ENCODE measurements at places on chromosomes 13 and 19.
A peak's percentile ranks its signal among the peaks of the same experiment; 100 is the strongest.

GRCh38 chr19:32350471-32350865 is 5.1 kb downstream of the ZNF507 start:
- DNase-seq: no peak

- no peak for DNase-seq
These were observed 158.6 kb downstream of the KATNAL1 start for GRCh38 chr13:30148786-30149185.

DNA sequence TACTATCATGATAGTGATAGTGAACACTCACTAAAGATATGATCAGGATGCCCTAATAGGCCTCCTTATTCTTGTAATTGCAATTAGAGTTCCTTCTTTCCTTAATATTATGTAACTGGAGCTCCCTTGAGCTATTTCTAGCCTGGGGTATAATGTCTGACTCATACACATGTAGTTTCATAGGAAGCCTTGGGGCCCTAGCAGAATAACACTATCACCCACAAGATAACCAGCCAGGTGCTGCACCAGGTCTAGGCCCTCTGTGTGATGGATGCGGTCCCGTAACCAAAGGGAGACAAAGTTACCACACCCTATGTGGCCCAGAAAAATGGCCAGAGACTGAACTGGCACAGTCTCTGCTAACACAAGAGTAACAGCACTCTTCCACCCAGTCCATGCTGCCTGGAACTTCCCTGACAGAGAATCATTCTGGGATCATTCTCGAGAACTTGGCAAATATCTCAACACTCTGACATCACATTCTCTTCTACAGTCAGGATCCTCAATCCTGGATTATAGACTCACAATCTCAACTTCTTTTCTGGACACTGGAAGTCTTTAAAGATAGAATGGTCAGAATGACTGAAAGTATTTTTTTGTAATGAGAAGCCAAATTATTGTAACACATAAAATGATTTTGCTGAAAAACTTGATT is 32.6 kb upstream of the IGFL4 start:
- no peak for DNase-seq

GRCh38 chr13:112451512-112452379 is 75.6 kb downstream of the SPACA7 start:
- DNase-seq: no peak

DNA sequence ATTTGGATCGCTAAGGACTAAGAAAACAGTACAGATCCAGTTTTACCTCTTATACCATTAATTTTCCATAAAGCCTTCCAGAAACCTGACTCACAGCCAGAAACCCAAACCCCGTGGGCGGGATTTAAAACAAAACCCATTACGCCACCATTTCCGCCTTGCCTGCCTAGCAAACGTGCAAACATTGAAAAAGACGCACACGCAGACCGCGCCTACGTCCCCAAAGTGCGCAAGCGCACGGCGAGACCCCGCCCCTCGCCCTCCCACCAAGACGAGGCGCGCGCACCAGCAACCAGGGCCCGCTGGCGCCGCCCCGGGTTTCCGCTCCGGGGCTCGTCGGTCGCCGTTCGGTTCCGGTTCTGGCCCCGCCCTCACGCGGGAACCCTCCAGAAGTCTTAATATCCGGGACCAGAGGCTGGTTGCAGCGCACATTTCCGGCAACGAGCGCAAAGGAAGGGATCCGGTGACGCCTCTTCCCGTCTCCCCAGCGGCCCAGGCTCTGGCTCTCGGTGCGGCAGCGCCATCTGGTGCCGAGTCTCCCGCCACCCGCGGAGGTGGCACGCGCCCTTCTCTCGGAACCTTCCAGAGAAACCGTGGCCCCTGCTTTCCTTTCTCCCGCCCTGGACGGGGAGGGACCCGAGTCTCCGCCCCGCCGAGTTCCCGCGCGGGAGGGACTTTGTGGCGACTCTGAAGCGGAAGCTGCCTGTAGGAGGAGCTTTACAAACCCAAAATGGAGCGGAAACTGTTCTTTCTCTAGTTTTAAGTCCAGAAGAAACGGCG is 256.9 kb upstream of the STARD13 start:
- peak; percentile 59 for DNase-seq

DNA sequence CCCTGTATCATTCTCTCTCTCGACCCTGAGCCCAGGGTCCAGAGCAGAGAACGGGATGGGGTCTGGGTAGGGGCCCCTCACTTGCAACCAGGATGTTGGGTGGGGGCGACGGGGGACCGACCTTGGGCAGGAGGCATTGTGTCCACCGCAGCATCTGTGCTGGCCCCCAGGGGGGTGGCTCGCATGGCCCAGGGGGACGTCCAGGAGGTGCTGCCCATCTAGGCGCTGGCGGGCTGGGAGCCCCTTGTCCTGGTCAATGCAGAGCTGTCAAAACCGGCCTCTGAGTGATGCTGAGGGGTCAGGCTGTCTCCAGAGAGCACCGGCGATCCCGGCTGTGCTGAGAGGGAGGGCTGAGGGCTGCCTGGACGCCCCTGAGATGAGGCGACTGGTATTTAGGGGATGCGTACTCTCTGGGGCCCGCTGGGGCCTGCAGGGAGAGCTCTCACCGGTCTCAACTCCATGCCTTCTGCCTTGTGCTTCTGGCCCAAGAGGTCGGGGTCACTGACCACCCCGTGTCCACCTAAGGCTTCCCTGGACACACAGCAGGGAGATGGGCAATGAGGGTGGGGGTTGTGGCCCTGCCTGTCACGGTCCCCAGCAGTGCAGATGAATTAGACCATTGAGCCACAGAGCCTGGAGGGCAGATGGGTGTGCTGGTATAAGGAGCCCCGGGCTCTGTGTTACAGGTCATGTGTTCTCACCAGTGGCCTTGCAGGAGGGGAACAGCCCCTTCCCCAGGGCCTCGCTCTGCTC is 8.6 kb downstream of the RPS9 start:
- DNase-seq: no peak

GRCh38 chr13:33721724-33722123 is 96.2 kb upstream of the RFC3 start:
- DNase-seq: no peak

- DNase-seq: no peak
These were observed 2130.9 kb upstream of the PCDH20 start for GRCh38 chr13:63546524-63546923.

DNA sequence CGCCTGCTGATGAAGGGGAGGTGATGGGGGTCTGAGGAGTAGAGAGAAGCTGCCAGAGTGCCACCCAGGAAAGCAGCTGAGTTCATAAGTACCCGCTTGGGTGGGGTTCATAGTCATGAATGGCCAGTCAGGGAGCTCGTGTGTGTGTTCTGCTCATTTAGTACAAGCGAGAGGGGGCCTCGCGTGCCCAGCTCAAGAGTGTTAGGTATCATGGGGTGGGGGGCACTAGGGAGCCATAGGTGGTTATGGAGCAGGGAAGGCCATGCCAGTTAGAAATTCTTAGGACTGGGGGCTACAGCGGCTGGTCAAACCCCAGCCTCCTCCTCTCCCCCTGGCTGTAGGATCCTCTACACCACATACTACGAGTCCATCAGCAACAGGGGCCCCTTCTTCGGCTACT is 46.8 kb downstream of the CD320 start:
- DNase-seq: no peak

- no peak for DNase-seq
These were observed 15.0 kb downstream of the SAFB2 start for GRCh38 chr19:5607318-5608275.

GRCh38 chr13:98930151-98930591 is 47.7 kb downstream of the DOCK9 start:
- DNase-seq: no peak

GRCh38 chr19:30634996-30635975 is 263.1 kb downstream of the ZNF536 start:
- DNase-seq: no peak

DNA sequence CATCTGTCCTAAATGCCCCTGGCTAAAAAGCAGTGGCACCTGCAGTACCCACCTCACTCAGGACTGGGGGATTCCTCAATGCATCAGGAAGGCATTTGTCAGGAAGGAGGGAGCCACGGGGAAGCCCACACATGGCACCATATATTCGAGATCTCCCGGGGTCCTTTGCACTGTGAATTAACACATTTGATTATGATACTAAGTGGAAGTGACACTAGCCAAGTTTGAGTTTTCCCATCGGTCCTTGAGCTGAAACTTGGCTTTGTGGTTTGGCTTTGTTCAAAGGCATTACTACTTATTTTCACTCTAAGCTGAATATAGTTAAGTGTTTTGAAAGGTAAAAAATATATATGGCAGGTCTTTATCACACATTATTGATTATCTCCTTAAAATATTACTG is 168.7 kb upstream of the MYO16 start:
- no peak for DNase-seq
